ENCODE measurements at places on chromosomes 13 and 19. TPM values are rescaled to one million over a fixed set of nuclear protein-coding genes. Genes with fewer than 3 reads are reported as not detected.

Gene VSIG10L
- under 0.01 TPM for total RNA-seq

Gene CYP4F8
- not detected for total RNA-seq

Gene OR7A5
- total RNA-seq = not detected

Gene GGN
- total RNA-seq = 0.32 TPM

Gene RDH13
- total RNA-seq = 6.7 TPM

Gene B3GNT8
- total RNA-seq = 4.4 TPM

Gene MYO1F
- not detected for total RNA-seq

Gene PPFIA3
- total RNA-seq = 5.3 TPM

Gene TMEM255B
- 26.1 TPM for total RNA-seq

Gene LHFPL6
- total RNA-seq = 24.8 TPM

Gene ERICH4
- total RNA-seq = not detected

Gene SH2D3A
- 0.61 TPM for total RNA-seq

Gene OLFM2
- total RNA-seq = 0.46 TPM

Gene PSPN
- 1.3 TPM for total RNA-seq
